ENCODE measurements at places on chromosomes 6 and 20.

DNA sequence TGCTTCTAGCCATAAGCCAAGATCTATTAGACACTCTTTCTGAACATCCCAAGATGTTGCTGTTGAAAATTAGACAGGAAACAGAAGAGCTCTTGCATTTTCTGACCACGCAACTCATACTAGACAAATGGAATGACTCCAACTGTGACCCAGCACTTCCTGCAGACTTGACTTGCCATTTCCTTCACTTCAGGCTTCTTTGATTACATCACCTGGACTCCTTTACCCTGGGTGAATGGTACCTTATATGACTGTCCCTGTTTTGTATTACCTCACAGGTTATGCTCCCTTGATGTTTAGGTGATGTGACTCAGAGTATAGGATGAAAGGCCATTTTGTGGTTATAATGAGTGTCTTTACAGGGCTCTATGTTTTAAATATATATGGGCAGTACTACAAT, 236.1 kb downstream of the BMP2 start:
- no peak for DNase-seq

- DNase-seq, result no peak
Measured at GRCh38 chr20:62120365-62120762, 1.9 kb upstream of the LSM14B start.

DNA sequence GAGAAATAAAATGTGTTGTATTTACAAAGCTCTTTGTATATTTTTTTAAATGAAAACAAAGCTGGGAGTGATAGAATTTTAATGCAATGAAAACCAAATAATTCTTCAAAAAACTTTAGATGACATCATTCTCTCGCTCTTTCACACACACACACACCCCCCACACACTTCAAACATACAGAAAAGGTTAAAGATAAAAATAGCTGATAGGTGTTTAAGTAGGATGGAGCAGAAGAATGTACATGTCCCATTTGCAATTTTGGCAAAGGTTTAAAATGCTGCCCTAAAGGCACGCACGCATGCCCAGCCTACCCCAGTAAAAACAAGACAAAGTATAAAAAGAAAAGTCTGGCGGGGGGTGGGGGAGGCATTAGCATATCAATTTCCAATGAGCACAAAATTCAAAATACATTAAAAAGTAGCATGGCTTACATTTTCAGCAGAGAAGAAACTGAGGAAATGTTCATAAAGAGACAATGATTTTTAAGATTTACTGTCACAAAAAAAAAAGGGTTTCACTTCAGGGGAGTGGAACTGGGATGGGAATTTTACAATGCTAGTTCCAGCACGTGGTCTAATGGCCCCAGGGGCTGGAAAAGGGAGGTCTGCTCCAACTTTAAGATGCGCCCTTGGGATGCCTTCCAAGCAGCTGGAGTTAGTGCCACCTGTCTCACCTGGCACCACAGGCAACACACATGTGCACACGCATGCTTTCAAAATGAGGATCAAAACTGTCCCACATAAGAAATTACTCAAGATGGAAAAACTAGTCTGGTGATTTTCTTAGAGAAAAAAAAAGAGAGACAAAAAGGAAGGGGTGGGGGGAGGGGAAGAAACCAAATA, 55.1 kb upstream of the NFATC2 start:
- no peak for DNase-seq

- peak; percentile 19 for DNase-seq
Measured at GRCh38 chr6:34560366-34561226, 4.5 kb upstream of the SPDEF start.

- no peak for DNase-seq
Measured at GRCh38 chr20:19880256-19881079, 122.4 kb downstream of the RIN2 start.

DNA sequence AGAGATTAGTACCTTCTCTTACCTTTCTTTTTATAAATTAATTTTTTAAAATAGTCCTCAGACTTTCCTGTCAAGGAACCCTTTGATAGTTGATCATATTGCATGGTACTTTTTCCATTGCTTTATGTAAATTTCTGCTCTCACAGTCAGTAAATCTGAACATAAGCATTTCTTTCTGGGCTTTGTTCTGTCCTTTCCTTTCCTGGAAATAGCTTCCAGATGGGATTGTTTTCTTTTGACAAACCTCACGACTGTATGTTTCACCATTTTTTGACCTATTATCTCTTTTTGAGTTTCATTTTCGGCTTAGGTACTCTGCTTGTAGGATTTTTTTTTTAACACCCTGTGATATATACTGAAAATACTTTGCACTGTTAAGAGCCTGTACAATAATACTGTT, 32.6 kb downstream of the UTRN start:
- DNase-seq, result no peak
